CMK (cell line): ENCODE measurements at places on chromosomes 5 and 9.

GRCh38 chr5:21784487-21784886 lies 1068.7 kb downstream of the CDH12 start:
- no peak for DNase-seq

GRCh38 chr5:89728750-89729149 lies 680.8 kb downstream of the CETN3 start:
- DNase-seq = no peak

GRCh38 chr5:36535859-36536615 lies 70.4 kb upstream of the SLC1A3 start:
- DNase-seq = no peak

GRCh38 chr9:95468791-95469190 lies 48.0 kb downstream of the PTCH1 start:
- DNase-seq = no peak

GRCh38 chr5:147507480-147508126 lies 2.3 kb downstream of the DPYSL3 start:
- DNase-seq = no peak

DNA sequence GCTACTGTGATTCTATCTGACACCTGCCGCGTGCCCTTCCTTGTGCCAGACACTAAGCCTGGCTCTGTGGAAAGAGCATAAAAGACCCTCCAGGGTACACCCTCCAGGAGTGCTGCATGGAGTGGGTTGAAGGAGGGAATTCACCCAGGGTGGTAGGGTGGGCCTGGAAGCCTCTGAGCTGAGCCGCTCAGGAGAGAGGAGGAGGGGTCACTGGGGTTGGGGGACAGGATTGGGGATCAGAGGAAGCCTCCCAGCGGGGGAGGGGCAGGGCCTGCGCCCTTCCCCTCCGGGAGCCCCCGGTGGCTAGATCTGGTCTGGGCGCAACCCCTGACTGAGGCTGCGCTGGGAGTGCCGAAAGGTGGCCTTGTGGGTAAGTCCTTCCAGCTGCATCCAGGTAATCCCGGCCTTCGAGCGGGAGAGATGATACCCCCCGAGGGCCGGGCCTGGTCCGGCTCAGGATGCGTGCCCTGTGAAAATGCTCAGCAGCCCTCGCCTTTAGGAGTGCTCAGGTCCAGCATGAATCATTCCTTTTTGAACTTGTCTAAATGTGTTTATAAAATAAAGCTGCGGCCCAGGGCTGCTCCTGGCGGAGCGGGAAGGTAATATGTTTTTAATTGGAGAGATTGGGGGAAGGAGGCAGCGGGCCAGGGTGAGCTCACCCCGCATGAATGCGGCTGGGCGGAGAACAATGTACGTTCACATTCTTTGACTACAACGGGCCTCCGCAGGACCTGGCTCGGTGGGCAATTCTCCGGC lies 118.1 kb upstream of the SMIM23 start:
- DNase-seq = no peak

DNA sequence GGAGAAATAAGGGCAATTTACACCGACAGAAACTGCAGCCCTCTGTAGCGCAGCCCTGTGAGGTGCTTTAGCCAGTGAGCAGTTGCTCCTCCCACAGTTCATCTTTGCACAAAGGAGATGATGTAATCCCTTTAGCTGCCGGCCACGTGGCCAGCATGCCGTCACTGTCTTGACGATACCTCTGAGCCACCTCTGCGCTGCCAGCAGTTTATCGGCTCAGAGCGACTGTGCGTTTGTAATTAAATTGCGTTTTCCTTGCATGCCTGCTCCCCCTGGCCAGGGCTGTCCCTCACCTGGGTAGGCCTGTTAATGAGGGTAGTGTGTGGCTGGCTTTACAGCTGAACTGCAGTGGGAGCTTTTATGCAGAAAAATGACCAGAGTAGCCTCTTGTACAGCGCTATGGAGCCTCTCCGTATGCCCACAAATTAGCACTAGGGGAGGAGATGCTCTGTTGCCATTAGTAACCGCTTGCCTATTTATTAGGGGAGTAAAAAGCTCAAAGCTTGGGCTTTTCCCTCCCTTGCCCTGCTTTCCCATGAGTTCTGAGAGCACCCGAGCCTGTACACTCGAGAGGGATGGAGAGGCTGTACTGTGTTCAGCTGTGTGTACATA lies 107.0 kb downstream of the TRIO start:
- DNase-seq = no peak

- DNase-seq = no peak
These were observed 742 bp upstream of the LECT2 start for GRCh38 chr5:135955525-135955924.
